GM12864 (cell line): ENCODE measurements at places on chromosomes 11 and 22.

GRCh38 chr11:128226106-128226716 lies 361.1 kb downstream of the ETS1 start:
- DNase-seq: no peak

DNA sequence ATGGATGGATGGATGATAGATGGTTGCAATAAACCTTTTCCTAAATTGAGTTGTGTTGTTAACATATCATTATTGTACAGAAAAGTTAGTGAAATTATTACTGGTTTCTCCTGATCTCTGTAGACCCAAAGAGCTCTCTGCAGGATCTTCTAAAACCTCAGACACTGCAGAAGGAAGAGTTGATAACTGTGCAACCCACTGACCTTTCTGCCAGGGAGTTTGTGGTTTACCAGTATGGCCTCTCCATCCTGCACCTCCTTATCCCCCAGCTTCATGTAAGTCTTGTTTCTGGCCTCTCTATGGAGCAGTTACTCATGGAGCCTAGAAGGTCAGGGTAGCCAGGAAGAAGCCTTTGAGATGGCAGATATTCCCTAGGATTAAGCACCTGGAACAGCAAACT lies 45.6 kb downstream of the BTG4 start:
- DNase-seq: no peak

DNA sequence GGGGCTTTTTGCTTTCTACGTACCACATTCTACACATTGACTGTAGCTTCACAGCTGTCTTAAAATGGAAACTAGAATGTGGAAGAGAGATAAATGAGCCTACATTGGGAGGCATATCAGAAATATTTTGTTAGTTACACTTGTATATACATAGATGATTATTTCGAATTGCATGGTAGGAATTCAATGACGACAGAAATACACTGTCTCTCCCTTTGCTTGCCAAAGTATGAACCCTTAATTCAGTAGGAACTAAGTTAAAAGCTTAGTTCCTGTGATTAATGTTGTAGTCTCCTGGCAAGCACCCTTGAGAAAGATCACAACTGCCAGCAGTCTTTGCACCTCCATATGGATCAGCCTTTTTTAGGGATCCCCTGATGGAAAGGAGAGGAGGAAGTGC lies 10.1 kb downstream of the C11orf87 start:
- no peak for DNase-seq

DNA sequence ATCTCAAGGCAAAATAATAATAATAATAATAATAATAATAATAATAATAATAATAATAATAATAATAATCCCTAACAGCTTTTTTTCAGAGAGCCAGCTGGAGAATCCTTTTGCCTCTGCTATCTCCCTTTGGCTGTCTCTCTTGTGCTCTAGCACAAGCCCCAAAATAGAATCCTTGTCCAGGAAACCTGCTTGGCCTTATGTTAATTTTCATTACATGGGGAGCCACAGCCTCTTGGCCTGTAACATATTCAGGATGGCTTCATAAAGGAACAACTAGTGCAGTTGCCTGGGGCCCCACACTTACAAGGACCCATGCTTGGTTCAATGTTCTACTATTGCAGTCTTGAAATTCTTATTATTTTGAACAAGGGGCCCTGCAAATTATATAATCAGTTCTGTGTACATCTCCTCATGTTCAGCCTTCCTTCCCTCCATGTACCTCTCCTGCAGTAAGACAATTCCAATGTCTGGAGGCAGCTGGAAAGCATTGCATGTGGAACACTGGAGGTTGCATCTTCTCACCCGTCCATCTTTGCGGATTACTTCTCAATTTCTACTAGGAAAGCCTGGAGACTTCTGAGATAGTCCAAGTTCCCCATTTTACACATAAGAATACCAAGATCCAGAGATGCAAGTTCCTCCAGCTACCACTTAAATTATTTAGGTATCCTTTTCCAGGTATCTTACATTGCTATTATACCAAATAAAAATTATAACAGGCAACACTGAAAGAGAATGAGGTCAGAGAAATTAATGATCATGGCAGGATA lies 37.8 kb upstream of the SORL1 start:
- DNase-seq: no peak

- DNase-seq: no peak
Observed at GRCh38 chr22:49971232-49972162, 10.9 kb downstream of the PIM3 start.

DNA sequence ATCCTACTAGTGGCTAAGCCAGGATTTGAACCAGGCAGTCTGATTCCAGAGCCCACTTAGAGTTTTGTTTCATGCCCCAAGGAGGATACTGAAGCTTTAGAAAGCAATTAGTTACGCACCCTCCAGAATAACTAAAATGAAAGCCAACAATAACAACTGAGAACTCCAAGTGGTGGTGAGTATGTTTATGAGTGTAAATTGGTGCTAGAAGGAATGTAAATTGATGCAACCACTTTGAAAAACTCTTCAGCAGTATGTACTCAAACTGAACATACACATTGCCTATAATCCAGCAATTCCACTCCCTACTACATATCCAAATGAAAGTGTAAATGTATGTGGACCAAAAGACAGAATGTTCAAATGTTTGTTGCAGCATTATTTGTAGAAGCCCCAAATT lies 6.7 kb upstream of the ARL14EP start:
- DNase-seq: no peak

DNA sequence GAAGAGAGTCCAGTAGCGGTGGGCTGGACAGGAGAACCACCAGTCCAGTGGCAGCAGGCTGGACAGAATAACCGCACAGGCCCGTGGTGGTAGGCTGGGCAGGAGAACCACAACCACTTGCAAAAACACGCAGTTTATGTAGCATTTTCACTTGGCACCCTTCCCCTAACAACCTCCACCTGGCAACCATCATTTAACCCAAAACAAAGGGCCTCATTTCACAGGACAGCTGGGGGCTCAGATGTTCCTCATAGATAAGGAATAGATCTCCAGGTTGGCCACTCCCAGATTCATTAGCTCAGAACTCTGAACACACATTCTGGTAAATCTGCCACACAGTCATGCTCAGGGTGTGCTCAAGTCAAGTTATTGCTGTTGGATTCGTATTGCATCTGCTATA lies 41.2 kb downstream of the SYTL2 start:
- DNase-seq: no peak

GRCh38 chr11:126840975-126841374 lies 159.6 kb downstream of the KIRREL3 start:
- no peak for DNase-seq

DNA sequence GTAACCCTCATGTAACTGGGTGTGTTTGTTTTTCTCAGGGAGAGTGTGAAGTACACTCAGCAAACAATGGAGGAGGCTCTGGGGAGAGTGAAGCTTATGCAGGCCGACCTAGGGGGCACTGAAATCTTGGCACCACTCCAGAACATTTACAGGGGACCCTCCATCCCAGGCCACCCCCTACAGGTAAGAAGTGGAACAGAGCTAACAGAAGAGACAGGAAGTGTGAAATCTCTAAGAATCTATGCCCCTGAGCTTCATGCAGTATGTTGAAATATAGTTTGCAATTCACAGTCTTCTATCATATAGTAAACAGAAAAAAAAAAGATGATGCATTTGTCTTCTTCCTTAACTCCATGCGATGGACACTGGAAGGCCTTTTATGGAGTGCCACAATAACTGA lies 8.4 kb downstream of the VWA5A start:
- DNase-seq: no peak

DNA sequence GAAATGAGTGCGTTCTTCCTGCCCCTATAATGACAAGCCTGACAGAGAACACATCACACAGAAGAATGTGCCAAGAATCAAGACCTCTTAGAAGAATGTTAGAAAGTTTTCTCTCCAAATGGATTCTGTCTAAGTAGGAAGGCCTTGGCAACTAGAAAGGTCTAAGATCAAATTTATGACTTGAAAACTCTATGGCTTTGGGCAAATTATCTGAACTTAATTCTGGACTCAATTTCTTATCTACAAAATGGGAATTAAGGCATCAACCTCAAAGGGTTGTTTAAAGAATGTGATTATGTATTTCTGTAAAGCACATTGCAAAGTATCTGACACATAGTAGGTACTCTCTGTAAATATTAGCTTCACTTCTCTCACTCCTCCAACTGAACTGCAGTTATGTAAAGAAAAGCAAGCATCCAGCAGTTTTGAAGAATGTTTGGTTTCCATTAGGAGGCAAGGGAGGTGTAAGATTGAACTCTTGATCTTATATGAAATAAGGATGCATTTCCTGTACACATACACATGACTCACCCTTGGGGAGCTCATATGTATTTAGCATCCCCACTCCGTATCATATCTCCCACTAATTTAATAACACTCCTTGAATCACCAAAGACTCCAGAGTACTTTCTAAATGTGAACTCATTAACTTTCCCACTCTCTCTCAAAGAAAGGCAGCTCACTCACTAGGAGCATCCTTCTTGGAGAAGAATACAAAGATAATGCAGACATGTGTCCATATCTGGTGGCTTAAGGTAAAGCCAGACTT lies 77.6 kb downstream of the ETS1 start:
- no peak for DNase-seq

DNA sequence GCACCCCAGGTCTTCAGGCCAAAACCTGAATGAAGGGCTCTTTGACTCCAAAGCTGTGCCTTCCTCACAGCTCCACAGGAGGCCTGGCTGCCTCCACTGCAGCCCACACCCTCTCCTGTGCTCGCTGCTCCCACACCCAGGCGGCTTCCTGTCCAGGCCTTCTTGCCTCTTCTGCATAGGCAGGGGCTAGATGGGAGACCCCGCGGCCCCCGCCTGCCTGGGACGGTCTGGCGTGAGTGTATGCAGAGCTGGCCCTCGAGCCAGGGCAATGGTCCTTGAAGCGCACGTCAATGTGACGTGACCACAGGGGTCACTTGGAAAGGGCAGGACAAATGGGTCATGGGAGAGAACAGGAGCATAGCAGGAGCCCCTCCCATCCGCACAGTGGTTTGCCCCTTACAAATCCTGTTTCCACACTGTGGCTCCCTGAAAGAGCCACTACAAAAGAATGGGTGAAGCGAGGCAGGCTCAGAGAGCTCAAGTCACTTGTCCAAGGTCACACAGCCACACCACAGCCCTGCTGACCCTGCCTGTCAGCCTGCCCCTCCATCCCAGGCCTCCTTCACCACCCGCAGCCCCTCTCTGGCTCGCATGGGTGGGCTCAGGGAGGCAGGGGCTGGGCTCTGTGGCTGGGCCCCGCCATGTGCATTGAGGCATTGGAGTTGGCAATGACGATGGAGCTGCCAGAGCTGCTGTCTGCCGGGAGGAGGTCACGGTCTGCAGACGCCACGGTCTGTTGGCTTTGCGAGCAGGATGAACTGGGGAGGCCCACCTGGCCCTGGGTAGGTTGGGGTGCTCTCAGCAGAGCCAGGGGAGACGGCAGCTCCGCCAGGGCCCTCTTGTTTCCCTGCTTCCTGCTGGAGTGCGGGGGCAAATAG lies 71.2 kb upstream of the WNT11 start:
- DNase-seq: no peak

- peak; percentile 7 for DNase-seq
Observed at GRCh38 chr11:109864834-109865547, 228.2 kb upstream of the ZC3H12C start.

DNA sequence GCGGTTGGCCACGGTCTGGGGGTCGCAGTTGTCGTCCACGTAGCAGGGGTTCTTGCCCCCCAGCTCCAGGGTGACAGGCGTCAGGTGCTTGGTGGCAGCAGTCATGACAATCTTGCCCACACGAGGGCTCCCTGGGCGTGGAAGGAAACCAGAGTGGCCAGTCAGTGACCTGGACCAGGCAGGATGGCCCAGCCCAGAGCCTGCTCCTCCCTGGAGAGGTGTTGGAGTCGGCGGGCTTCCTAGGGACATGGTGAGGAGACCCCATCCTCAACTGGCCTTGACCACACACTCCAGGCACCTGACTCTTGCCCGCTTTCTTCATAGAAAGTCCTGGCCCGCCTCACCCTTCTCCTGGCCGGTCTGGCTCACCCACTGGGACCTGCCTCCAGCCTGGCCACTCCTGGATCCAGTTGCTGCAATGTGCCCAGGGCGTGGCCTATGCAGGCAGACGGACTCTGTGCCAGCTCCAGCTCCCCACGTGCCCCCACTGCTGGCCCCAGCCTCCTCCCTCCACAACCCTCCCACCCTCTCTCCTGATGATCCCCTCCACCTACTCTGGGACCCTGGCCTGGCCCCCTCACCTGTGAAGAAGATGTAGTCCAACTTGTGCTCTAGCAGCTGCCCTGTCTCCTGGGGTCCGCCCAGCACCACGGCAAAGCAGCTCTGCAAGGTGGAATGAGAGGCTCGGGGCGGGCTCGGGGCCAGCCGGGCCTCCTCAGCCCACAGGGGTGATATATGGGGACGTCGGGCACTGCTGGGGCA lies 8.7 kb downstream of the ALDH3B2 start:
- DNase-seq: no peak

GRCh38 chr11:47688991-47689390 lies 26.2 kb downstream of the AGBL2 start:
- DNase-seq: no peak

GRCh38 chr11:7057641-7058040 lies 31.2 kb upstream of the RBMXL2 start:
- no peak for DNase-seq

DNA sequence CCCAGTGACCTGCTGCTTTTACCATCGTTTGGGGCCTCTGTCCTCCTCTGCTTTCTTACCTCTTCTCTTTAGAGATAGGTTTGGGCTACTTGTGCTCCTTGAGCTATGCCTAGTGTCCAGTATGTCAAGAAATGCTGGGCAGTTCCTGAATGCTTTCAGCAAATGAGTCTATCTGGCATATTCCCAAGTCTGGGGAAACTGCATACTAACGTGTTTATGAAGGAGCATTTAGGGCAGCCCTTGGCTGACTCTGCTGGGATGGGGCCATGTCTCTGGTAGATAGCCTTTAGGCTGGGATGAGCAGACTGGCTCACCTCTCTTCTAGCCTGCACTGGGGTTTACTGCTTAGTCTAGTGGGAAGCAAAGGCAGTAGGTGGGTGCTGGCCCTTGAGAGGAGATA lies 43.7 kb upstream of the SUSD2 start:
- DNase-seq: no peak

DNA sequence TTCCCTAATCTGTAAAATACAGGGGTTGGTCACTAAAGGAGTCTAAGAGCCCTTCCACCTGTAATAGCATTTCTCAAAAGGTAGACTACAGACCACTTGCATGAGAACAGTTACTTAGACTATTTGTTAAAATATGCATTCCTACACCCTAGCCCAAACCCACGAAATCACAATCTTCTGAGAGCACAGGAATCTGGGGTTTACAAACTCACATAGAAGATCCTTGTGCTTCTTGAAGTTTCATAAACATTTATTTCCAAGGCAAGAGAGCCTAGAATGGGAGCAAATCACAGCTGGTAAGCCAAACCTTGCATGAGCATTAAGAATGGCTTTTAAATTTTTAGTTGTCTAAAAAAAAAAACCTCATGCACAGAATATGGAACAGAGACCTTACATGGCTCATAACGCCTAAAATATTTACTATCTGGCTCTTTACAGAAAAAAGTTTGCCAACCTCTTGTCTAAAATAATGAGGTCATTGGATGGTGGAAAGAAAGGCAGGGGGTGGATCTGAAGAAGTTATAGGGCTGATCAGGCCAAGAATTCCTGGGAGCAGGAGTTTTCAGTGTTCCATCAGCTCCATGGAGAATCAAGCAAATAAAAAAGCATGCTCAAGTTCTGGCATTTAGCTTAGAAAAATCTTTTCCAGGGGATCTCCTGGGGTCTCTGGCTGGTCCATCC lies 133.4 kb downstream of the CCDC34 start:
- DNase-seq: no peak

GRCh38 chr11:62140304-62141110 lies 16.7 kb downstream of the INCENP start:
- DNase-seq: no peak

GRCh38 chr11:32425761-32426160 lies 9.6 kb downstream of the WT1 start:
- no peak for DNase-seq
